ENCODE measurements at places on chromosomes 2 and 18. TPM values are rescaled to one million over a fixed set of nuclear protein-coding genes. Genes with fewer than 3 reads are reported as not detected.

DNA sequence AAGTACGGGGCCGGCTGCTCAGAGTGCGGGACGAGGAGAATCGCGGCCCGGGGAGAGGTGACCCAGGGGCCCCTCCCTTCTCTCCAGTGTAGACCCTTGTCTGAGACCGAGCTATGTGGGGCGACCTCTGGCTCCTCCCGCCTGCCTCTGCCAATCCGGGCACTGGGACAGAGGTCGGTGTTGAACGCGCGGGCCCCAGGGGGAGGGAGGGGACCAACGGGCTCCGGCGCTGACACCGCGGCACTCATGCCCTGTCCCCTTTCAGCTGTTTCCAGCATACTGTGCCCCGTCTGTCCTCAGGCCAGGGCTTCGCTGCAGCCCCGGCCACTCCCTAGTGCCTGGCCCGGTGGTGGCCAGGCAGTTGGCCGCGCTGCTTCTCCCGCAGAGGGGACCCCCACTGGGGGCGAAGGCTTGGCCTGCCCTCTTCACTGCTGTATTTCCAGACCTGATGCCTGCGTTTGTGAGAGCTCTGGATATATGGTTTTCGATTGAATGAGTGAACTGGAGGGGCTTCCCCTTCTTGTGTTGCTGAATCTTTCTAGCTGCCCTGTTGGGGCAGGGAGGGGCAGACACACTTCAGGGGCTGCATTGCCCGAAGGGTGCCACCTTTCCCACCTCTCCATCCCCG is 809 bp downstream of the DBI start:
- peaks cover 24% of the 10 kb centered on the region for H3K4me1 ChIP-seq
- H3K4me3 ChIP-seq: peak overlapping the region; percentile 94
- H3K27ac ChIP-seq: peak overlapping the region; percentile 84
- peaks cover 42% of the 10 kb centered on the region for H3K36me3 ChIP-seq
- DNase-seq: no peak

DNA sequence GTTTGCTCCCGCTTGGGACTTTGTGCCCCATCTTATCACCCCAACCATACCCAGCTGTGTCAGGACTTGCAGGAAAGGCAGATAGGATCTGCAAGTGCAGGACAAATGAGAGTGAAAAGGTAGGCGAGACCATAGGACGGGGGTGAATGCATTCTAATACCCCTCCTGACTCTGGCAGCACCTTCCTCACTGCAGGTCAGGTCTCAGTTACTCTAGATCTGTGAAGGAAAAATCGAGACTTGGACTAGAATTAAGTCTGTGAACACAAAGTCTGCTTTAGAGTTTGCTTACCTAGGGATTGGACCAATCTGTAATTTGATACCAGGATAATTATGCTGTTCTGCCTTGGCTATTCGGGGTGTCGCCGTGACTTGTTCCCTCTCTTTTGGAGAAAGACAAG is 19.7 kb downstream of the NT5DC4 start:
- no peak overlapping the region for H3K27ac ChIP-seq
- H3K36me3 ChIP-seq: no peaks in the 10 kb centered on the region
- H3K27me3 ChIP-seq: no peaks in the 10 kb centered on the region
- H3K4me1 ChIP-seq: no peaks in the 10 kb centered on the region
- H3K4me3 ChIP-seq: no peak overlapping the region
- DNase-seq: no peak

DNA sequence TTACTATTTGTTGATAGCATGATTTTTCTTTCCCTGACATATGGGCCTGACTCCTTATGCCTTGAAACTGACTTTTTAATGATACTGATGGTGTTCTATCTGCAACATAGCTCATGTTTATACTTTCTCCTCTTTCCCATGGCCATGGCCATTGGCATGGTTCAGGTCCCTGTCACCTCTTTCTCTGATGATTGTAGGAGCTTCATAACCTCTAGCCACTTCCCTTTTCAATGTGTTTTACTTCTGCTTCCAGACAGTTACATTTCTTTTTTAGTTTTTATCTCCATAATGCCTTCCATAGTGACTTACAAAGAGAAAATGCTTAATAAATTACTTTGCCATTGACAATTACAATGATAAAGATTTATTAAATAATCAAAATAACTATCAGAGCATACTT is 177.9 kb upstream of the SETBP1 start:
- peak; percentile 47 for DNase-seq
- no peak overlapping the region for H3K4me3 ChIP-seq
- H3K36me3 ChIP-seq: no peaks in the 10 kb centered on the region

FIGN gene
- not detected for total RNA-seq

DNA sequence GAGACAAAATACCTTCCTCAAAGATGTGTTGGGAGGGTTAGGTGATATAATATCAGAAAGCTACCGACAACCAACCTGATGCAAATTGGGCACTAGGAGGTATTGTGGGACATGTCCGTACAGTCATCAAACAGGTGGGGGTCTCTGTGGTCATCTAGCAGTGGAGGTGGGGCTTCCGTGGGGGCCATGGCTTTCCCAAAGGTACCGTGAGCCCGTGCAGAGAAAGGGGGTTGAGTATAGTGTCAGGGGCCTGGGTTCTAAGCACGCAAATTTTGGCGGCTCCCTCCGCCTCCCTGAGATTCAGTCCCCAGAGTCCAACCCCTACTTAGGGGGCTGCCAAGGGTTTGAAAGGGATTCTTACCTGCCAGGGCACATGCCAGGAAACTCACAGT is 32.6 kb downstream of the HJURP start:
- H3K36me3 ChIP-seq: no peaks in the 10 kb centered on the region
- H3K27ac ChIP-seq: no peak overlapping the region
- H3K4me1 ChIP-seq: no peaks in the 10 kb centered on the region
- no peaks in the 10 kb centered on the region for H3K27me3 ChIP-seq
- H3K4me3 ChIP-seq: no peak overlapping the region
- no peak for DNase-seq

GRCh38 chr2:19911808-19912509 is 10.2 kb upstream of the TTC32 start:
- H3K4me1 ChIP-seq: no peaks in the 10 kb centered on the region
- peaks cover 1% of the 10 kb centered on the region for H3K36me3 ChIP-seq
- no peak overlapping the region for H3K27ac ChIP-seq
- no peak overlapping the region for H3K4me3 ChIP-seq

DNA sequence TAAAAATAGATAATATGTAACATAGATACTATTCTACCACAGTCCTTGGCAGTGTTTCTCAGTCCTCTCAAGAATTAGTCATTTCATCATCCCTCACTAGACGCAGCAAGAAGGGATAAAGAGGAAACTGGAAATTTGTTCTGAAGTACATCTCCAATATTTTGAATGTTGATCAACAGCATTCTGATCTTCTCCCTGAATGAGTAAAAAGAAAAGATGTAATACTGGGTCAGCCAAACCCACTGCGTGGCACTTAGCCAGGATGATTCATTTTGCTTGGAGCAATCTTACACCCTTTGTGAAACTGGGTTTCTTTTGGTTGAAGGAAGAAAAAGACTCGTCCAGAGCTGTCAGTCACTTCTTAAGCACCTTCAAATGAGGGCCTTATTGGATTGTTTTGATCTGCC is 54.1 kb downstream of the TAF1B start:
- H3K27me3 ChIP-seq: no peaks in the 10 kb centered on the region
- no peak overlapping the region for H3K27ac ChIP-seq
- no peaks in the 10 kb centered on the region for H3K4me1 ChIP-seq
- no peak for DNase-seq
- H3K36me3 ChIP-seq: peaks cover 3% of the 10 kb centered on the region

GRCh38 chr2:143824791-143825190 is 695.1 kb downstream of the ZEB2 start:
- no peak overlapping the region for H3K27ac ChIP-seq
- no peak overlapping the region for H3K4me3 ChIP-seq
- H3K36me3 ChIP-seq: no peaks in the 10 kb centered on the region
- H3K4me1 ChIP-seq: no peaks in the 10 kb centered on the region
- no peak for DNase-seq

MROH2A gene
- not detected for total RNA-seq

- peak; percentile 83 for DNase-seq
- peaks cover 20% of the 10 kb centered on the region for H3K4me1 ChIP-seq
- peak overlapping the region; percentile 83 for H3K27ac ChIP-seq
- H3K36me3 ChIP-seq: peaks cover 1% of the 10 kb centered on the region
- peak overlapping the region; percentile 71 for H3K4me3 ChIP-seq
Measured at GRCh38 chr2:229921101-229921891, 513 bp downstream of the TRIP12 start.

- H3K27ac ChIP-seq: no peak overlapping the region
- H3K4me1 ChIP-seq: peaks cover 3% of the 10 kb centered on the region
- no peak overlapping the region for H3K4me3 ChIP-seq
- no peaks in the 10 kb centered on the region for H3K27me3 ChIP-seq
- H3K36me3 ChIP-seq: peaks cover 1% of the 10 kb centered on the region
Measured at GRCh38 chr2:195486520-195486919, 170.5 kb upstream of the SLC39A10 start.

- DNase-seq: no peak
- H3K36me3 ChIP-seq: no peaks in the 10 kb centered on the region
- H3K4me3 ChIP-seq: no peak overlapping the region
- H3K27ac ChIP-seq: no peak overlapping the region
- H3K4me1 ChIP-seq: no peaks in the 10 kb centered on the region
- H3K27me3 ChIP-seq: no peaks in the 10 kb centered on the region
Measured at GRCh38 chr2:66938471-66938967, 458.6 kb upstream of the ETAA1 start.

DOK6 gene
- not detected for total RNA-seq

CNDP1 gene
- total RNA-seq: 0.57 TPM

GRCh38 chr2:100603948-100604633 is 41.3 kb downstream of the PDCL3 start:
- no peak for DNase-seq
- H3K27me3 ChIP-seq: no peaks in the 10 kb centered on the region
- no peaks in the 10 kb centered on the region for H3K4me1 ChIP-seq
- no peak overlapping the region for H3K27ac ChIP-seq
- H3K36me3 ChIP-seq: no peaks in the 10 kb centered on the region

TUBA4B gene
- not detected for total RNA-seq

SPTBN1 gene
- 145 TPM for total RNA-seq

GRCh38 chr2:206054952-206055351 is 31.0 kb downstream of the INO80D start:
- no peaks in the 10 kb centered on the region for H3K27me3 ChIP-seq
- no peak overlapping the region for H3K27ac ChIP-seq
- H3K36me3 ChIP-seq: peaks cover 30% of the 10 kb centered on the region
- peaks cover 8% of the 10 kb centered on the region for H3K4me1 ChIP-seq
- H3K4me3 ChIP-seq: no peak overlapping the region

FER1L5 gene
- not detected for total RNA-seq

- H3K36me3 ChIP-seq: no peaks in the 10 kb centered on the region
- DNase-seq: no peak
- H3K4me1 ChIP-seq: peaks cover 5% of the 10 kb centered on the region
- H3K27ac ChIP-seq: no peak overlapping the region
- H3K4me3 ChIP-seq: no peak overlapping the region
Measured at GRCh38 chr18:35371412-35372195, 5.5 kb downstream of the ZNF396 start.

RMC1 gene
- total RNA-seq: 71.8 TPM

- H3K4me1 ChIP-seq: no peaks in the 10 kb centered on the region
- no peak overlapping the region for H3K27ac ChIP-seq
- H3K4me3 ChIP-seq: no peak overlapping the region
- DNase-seq: no peak
Measured at GRCh38 chr2:103823847-103824246, 1030.1 kb upstream of the POU3F3 start.

DNA sequence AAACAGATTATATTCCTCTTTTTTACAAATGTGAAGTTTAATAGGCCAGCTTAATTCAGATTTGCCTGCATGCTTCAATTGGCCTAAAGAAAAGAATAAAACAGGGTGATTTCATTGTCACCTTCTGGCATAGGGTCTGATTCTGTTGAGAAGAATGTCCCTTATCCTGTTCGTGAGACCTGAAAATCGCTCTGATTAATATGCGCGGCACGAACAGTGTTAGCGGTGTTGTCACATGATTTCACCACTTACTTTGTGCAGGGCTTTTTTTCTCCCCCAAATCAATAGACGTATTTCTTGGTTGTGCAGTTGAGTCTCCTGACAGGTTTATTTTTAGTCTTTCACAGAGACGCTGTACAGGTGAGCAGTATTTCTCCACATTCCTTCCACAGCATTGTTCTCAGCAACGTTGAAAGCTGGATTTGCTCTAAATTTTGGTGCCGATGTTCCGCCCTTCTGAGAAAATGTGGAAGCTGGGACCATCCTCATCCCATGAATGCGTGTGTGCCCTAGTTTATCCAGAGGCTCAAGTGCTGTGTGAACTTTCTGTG is 81.9 kb downstream of the ITGB1BP1 start:
- DNase-seq: no peak
- peaks cover 4% of the 10 kb centered on the region for H3K4me1 ChIP-seq
- H3K4me3 ChIP-seq: no peak overlapping the region
- no peak overlapping the region for H3K27ac ChIP-seq
- H3K27me3 ChIP-seq: no peaks in the 10 kb centered on the region
- H3K36me3 ChIP-seq: no peaks in the 10 kb centered on the region

DNA sequence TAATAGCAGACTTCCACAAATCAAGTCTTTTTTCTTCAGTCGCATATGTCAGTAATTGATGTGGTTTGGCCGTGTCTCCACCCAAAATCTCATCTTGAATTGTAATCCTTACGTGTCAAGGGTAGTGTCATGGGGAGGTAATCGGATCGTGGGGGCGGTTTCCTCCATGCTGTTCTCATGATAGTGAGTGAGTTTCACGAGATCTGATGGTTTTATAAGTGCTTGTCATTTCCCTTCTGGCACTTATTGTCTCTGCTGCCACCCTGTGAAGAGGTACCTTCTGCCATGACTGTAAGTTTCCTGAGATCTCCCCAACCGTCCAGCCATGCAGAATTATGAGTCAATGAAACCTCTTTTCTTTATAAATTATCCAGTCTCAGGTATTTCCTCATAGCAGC is 478.8 kb downstream of the PTPRM start:
- H3K4me3 ChIP-seq: no peak overlapping the region
- H3K4me1 ChIP-seq: no peaks in the 10 kb centered on the region
- no peaks in the 10 kb centered on the region for H3K27me3 ChIP-seq
- DNase-seq: no peak

RANBP2 gene
- total RNA-seq: 69.5 TPM

DNA sequence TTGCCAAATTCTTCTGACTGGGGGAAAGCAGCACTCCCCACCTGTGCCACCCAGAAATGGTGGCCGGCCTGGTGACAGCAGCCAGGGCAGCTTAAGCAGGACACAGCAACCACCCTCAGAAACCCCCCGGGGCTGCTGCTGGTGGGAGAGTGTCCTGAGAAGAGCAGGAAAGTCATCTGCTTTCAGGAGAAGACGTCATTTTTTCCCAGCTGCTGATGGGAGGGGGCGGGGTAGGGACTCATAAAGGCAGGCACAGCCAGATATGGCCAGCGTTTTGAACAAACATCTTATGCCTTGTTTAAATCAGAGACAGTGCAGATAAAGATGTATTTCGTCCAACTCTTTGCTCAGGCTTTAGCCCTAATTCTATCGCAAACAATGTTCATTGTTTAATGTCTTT is 139.5 kb downstream of the LRRC30 start:
- H3K27ac ChIP-seq: no peak overlapping the region
- H3K4me3 ChIP-seq: no peak overlapping the region
- H3K27me3 ChIP-seq: no peaks in the 10 kb centered on the region
- no peaks in the 10 kb centered on the region for H3K4me1 ChIP-seq
- DNase-seq: no peak

CABYR gene
- total RNA-seq: 2.0 TPM

DNA sequence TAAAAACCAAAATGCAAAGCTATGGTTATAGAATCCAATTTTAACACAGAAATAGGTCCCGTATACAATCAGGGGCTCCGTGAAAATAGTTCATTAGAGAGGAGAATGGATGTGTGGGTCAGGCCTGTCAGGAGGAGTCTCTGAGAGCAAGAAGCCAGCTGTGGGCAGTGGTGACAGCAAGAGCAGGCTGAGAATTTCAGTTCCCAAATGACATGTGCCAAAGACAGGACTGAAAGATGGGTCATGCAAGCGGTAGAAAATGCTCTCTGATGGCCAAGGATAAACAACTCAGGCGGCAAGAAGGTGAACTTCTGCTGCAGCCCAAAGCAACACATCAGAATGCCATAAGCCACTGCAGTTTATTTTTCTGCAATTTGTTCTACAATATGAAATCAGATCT is 100.4 kb downstream of the CCDC141 start:
- H3K27me3 ChIP-seq: no peaks in the 10 kb centered on the region
- no peak overlapping the region for H3K27ac ChIP-seq

PCARE gene
- total RNA-seq: not detected

Data from B cell (primary cell).